ENCODE measurements at places on chromosomes 4 and X.

DNA sequence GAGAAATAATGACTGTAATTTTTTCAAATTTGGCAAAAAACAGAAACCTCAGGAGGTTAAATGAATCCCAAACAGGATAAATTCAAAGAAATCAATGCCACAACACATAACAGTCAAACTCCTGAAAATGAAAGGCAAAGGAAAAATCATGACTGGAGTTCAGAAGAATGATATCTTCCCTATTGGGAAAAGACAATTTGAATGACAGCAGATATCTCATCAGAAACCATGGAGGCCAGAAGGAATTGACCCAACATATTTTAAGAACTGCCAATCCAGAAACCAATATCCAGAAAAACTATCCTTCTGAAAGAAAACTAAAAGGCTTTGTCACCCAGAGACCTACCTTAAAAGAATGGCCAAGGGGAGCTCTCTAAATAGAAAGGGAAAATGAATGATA lies 40.1 kb upstream of the MAMLD1 start:
- DNase-seq: no peak

GRCh38 chr4:140255467-140255866 lies 101.5 kb upstream of the MAML3 start:
- no peak for DNase-seq

GRCh38 chr4:40253906-40254305 lies 57.1 kb downstream of the RHOH start:
- no peak for DNase-seq

DNA sequence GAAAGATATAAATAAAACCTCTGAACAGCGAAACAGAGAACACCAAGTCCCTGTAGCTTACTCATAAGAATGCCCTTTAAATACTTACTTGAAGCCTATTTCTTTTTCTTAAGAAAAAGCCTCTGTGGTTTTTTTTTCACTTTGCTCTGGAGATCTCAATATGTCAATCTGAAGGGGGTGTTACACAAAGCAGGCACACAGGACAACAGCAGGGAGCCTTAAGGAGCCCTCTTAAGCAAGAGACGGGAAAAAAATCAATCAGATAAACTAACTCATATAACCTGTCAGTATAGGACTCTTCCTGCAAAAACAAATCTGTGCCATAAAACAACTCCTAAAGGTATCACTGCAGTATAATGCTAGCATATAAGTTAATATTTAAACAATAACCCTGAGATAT lies 611.1 kb upstream of the ATOH1 start:
- no peak for DNase-seq

DNA sequence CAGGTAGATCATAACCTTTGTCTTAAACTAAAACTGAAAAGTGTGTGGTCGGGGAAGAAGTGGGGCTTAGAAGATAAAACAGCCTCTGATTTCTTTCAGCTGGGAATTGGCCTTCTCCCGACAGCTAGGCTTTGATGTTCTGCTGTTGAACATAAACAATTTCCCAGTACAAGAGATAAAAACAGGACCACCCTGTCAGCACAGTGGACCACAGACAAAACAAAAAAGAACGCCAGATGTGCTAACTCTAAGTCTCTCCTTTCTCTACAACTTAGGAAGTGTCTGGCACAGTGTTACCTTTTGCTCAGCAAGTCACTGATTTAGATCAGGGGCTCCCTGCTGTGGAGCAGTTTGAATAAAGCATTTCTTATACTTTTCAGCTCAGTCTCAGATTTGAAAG lies 87.5 kb upstream of the UXT start:
- no peak for DNase-seq

GRCh38 chr4:154367659-154368058 lies 123.9 kb downstream of the DCHS2 start:
- DNase-seq: no peak

DNA sequence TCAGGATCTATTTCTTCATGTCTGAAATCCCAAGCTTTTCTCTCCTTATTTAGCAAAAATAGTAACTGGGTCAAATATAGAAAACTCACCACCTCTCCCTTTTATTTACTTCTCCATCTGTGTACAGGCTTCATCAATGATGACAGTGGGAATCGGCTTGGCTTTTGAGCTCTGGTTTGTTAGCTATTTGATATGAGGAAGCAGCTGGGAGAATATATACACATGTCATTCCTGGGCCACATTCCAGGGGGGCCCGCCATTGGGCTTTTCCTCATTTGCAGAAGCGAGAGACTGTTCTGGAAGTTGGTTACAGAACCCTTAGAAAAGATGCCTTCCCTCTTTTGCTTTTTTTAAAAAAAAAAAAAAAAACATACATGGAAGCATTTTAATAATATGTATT lies 107.4 kb upstream of the F9 start:
- no peak for DNase-seq

DNA sequence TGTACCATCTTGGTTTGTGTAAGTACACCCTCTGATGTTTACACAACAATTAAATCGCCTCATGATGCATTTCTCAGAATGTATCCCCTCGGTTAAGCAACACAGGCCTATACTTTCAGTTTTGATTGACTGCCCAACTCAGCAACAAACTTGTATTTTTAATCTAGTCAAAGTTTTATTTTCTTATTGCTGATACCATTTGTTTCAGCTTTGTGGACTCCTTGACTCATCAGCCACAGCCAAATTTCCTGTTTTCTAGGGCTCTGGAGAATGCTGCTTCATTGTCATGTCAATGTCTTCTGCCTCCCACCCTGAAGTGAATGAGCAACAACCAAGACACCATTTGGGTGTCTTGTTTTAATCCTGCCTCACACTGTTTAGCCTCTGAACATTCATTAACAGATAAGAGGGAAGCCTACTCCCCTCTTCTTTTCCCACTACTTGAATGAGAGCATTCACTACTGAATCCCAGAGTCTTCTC lies 14.0 kb downstream of the BBS12 start:
- DNase-seq: no peak
